ENCODE measurements at places on chromosomes 2 and 18. TPM values are rescaled to one million over a fixed set of nuclear protein-coding genes. Genes with fewer than 3 reads are reported as not detected.

GKN1 gene
- total RNA-seq, result not detected

STPG4 gene
- total RNA-seq, result not detected

EIF5B gene
- total RNA-seq, result 30.5 TPM

SCG2 gene
- total RNA-seq, result 15.3 TPM

GAL3ST2 gene
- total RNA-seq, result not detected

RESP18 gene
- total RNA-seq, result not detected

TEX44 gene
- not detected for total RNA-seq

UGT1A3 gene
- total RNA-seq, result 1.2 TPM

KIF1A gene
- total RNA-seq, result 5.2 TPM

MGAT5 gene
- total RNA-seq, result 49.4 TPM

VAMP5 gene
- 8.0 TPM for total RNA-seq

CCDC74B gene
- 5.2 TPM for total RNA-seq

CYP27A1 gene
- 10.3 TPM for total RNA-seq

PLCL1 gene
- total RNA-seq, result 17.8 TPM

FAM228A gene
- 1.0 TPM for total RNA-seq

CD207 gene
- total RNA-seq, result not detected

LBX2 gene
- total RNA-seq, result 0.95 TPM

UGT1A8 gene
- total RNA-seq, result 0.16 TPM

NYAP2 gene
- 0.79 TPM for total RNA-seq

APCDD1 gene
- 70.8 TPM for total RNA-seq

GPR45 gene
- total RNA-seq, result not detected

RNF152 gene
- total RNA-seq, result 44.4 TPM

TTC32 gene
- total RNA-seq, result 19.0 TPM

IL1F10 gene
- total RNA-seq, result not detected

FBLN7 gene
- 4.4 TPM for total RNA-seq
